Endodermal cell (in vitro differentiated cells): ENCODE measurements at places on chromosomes 6 and 20.

DNA sequence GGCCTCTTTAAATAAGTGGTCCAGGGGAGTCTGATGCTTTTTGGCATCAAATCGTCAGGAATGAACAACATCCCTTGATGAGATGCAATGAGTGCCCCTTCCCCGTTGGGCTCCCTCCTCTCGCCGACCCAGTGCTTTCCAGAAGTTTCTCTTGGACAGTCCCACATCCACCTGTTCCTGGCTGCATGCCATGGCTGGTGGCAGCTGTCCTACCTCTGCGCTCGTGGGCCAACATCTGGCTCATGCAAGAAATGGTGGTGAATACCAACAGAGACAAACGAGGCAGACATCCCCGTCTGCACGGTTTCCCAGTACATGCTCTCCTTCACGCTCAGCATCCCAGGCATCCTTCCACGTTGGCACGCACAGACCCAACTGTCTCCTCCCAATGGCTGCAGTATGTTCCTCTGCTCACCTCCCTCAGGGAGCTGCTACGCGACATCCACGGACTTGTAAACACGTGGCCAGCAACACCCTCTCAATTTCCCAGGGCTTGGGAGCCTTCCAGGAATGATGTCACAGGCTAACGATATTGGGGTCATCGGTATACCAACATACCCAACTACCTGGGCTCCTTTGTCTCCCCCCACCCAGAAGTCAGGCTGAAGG is 37.5 kb downstream of the PPP1R3G start:
- DNase-seq = no peak

GRCh38 chr6:83384751-83385150 is 46.1 kb downstream of the ME1 start:
- no peak for DNase-seq

- no peak for DNase-seq
These were observed 11.5 kb upstream of the IPCEF1 start for GRCh38 chr6:154367839-154368695.

DNA sequence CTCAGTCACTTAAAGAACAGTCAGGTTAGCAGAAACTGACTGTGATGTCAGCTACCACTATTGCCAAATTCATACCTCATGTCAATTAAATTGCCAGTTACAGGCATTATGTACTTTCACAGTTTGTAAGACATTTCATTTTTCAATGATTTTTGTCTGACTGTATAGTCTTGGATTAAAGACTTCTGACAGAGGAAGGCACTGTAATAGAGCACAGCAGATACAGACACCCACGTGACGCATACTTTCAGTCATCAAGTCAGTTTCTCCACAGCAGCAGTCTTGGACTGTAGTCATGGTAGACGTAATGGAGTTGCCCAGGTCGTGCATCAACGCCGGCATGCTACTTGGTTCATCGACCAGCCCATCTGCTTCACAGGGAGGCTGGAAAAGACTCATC is 29.5 kb upstream of the ELOVL5 start:
- DNase-seq = no peak

- DNase-seq = no peak
These were observed 1.6 kb upstream of the NCOA7 start for GRCh38 chr6:125789167-125789566.

- DNase-seq = no peak
These were observed 182.7 kb downstream of the TBX18 start for GRCh38 chr6:84581494-84582259.

DNA sequence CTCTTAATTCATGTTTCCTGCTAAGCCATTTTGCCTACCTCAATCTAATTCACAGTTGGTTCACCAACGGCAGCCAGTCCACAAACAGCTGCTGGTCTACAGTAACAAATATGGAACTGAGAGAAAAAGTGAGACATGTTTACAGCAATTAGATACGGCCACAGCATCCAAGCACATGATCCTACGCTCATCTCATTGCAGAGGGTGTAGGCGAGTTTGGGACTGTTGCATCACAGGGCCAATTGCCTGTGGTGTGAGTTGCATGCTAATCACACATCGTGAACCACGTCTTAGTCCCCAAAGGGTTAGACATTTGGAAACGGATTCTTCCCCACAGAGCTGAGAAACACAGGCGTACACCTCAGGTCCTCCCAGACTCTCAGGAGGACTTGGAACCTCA is 166.9 kb downstream of the EYA2 start:
- DNase-seq = no peak

DNA sequence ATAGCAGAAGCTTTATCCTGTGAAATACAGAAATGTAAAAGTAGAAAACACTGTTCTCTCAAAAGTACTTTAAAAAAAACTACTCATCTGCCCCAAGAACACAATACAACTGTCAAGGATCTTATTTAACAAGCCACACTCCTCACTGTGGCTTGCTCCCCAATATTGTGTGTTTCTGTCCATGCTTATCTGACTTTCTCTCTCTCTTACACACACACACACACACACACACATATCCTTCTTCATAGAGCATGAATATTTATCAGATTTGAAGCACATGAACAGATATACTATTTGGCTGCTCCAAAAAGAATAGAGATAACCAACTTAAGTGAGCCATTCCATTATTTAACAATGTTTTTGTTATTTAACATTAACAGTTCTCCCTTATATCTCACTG is 3.6 kb upstream of the PHIP start:
- DNase-seq = no peak

GRCh38 chr6:140049251-140049650 is 674.8 kb upstream of the CITED2 start:
- DNase-seq = no peak

- no peak for DNase-seq
These were observed 406.2 kb upstream of the NOX3 start for GRCh38 chr6:155861821-155862220.

- DNase-seq = peak; percentile 76
These were observed 2.3 kb downstream of the TFAP2C start for GRCh38 chr20:56631318-56631989.

DNA sequence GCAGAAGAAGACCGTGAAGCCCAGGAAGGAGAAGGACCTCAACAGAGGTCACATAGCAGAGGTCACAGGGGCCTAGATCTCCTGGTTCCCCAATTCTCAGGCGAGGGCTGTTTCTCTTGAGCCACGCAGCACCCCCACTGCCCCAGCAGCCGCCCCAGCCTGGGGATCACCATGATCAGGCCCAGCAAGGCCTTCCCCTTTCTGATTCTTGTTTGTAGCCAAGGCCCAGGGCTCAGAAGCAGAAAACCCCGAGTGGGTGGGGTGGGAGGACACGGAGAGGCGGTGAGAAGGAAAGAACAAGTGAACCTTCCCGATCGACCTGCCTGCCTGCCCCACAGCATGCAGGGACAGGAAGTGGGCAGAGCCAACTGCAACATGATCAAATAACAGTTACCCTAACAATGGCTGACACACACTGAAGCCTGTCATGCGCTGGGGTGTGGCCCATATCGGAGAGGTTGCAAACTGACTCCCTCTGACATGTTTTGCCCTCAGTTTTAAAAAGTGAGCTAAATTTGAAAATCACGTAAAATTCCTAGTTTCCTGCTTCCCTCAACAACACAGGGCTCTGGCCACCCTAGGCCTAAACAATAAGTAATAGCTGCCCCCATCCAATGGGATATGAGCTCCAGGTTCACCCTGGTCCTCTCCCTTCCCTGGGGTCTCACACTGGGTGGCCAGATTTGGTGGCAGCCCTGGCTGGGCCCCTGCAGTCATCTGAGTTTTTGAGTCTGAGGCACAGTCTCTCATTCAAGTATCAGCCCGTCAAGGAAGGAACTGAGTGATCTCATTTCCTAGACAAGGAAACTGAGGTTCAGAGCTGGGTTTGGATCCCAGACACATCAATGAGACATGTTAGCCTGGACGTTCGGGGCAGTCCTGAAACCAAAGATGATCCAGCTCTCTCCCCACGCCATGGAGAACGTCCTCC is 6.5 kb downstream of the PEDS1 start:
- DNase-seq = no peak

DNA sequence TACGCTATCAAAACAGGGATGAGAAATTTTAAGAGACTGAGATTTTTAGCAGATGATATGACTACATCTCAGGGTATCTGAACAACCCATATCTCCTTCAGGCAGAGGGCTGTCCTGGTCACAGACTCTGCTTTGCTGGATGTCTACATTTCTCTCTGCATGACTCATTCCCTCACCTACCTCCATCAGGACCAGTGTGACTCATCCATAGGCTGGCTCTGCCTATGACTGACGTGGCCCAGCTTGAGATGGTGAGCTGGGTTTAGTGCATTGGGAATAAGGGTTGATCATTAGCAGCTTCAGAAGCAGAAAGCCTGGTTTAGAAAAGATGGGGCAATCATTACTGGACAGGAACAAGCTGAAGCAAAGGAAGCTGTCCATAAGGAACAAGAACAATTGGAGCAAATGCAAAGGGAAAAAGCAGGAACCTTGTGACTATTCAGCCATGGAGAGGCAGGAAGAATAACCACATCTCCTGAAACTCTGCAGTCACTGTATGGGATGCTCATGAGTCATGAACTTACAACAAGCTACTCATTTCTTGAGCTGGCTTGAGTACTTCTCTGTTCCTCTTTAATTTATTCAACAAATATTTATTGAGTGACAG is 86.4 kb upstream of the CBLN4 start:
- no peak for DNase-seq

DNA sequence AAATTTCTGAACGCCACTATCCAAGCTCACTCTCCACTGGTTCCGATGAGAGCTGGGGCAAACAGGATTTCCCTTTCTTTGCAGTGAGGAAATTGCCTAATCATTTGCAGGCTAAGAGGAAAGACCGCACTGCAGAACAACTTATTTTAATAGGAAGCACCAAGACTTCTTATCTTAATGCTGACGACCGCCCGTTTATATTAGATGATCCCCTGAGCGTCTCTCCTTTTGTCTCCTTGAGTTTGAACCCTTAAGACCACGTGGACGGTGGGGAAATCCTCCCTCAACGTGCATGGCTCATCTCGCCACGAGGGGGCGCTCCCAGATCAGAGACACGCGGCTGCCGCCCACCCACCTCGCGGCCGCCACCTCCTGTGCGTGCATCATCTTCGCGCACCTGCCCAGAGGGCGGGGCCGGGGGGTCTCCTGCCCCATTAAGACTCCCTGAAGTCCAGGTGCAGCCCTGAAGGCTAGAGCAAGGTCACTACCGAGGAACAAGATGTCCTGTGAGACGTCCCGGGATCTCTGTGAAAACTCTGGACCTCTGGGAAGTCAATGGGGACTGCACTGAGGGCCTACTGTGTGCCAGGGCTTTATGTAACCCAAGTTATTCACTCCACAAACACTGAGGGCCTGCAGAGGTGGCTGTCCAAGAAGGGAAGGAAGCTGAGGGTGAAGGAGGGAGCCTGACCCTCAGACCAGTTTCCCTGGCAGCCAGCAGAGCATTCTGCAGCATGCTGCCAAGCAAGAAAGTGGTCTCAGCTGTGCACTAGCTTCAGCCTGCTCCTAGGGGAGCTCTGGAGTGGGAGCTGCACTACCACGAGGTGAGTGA is 28.1 kb downstream of the PDYN start:
- peak; percentile 93 for DNase-seq

DNA sequence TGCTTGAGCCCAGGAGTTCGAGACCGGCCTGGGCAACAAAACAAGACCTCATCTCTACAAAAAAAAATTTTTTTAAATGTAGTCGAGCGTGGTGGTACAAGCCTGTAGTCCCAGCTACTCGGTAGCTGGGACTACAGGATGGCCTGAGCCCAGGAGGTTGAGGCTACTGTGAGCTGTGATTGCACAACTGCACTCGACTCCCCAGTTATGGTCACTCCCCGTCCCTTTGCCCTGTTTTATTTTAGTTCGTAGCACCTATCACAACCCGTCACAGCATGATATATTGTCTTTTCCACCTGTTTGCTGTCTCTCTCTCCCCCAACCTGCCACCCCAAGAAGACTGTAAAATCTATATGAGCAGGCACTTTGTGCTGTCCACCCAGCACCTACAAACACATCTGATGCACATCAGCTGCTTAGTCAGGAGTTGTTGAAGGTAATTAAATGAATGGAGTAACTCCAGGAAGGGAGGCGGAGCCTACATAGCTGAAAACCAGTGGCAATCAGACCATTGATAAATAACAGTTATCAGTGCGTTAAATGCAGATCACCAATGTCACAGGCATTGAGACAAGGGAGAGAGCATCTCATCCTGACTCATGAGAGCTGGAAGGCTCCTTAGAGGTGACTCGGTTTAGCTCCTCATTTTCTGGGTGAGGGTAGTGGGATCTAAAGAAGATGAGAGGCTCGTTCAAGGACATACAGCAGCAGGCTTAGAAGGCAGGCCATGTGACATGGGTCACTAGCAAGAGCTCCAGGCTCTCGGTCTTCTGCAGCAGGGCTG is 14.4 kb upstream of the XRN2 start:
- DNase-seq = no peak

DNA sequence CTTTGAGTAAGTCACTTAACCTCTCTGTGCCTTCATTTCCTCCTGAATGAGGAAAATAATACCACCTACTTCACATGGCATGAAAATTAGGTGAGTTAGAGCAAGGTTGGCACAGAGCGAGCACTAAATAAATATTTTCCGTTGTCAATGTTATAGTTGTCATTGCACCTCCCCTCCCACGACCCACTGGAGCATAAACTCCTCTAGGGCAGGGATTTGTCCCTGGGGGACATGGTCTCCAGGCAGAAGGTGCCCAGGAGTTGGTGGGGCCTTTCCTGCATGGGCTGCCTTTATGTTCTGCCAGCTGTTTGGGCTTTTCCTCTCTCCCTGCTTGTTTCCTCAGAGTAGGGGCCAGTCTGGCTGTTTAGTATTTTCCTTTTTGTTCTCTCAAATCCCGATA is 1.3 kb upstream of the ANGPT4 start:
- no peak for DNase-seq

GRCh38 chr6:151121900-151122299 is 117.9 kb upstream of the AKAP12 start:
- DNase-seq = no peak

GRCh38 chr6:54970337-54970736 is 123.8 kb downstream of the FAM83B start:
- no peak for DNase-seq

- DNase-seq = no peak
These were observed 1426.9 kb upstream of the EYS start for GRCh38 chr6:67133973-67134372.

GRCh38 chr6:125886914-125887313 is 69.7 kb upstream of the HINT3 start:
- DNase-seq = no peak

DNA sequence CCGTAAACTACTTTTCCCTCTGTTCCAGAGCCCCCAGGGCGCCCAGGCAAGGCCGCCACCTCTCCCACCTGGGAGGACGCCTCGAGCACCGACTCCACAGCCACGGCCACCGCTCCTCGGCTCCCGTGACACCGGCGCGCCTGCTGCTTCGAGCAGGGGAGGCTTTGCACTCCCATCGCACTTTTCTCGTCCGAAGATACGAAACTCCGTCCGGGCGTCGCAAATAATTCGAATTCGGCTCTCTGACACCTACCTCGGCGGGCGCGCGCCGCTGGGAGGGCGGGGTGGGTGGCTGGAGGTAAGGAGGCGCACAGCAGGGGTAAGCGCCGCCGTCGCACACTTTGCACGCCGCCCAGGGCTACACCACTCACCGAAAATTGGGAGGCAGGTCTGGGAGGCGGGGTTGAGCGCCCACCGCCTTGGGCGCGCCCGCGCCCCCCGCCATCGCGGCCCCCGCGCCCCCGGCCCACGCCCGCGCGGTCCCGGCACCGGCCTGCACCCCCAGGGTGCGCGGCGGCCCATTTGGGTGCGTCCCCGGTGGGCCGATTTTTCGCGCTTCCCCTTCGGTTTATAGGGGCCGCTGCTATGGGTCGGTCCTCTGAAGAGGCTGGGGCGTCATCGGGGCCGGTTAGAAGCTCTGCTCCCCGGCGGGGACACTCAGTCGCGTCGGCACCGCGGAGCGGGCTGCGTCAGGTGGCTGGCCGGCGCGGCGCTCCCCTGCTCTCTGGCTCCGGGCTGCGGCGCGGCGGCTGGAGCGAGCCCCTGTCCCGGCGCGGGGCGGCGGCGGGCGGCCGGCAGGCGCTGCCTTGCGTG is 36.2 kb downstream of the GNAS start:
- peak; percentile 95 for DNase-seq

GRCh38 chr6:56073761-56074160 is 173.6 kb downstream of the COL21A1 start:
- DNase-seq = no peak
